ENCODE measurements at places on chromosomes 7 and 10.

DNA sequence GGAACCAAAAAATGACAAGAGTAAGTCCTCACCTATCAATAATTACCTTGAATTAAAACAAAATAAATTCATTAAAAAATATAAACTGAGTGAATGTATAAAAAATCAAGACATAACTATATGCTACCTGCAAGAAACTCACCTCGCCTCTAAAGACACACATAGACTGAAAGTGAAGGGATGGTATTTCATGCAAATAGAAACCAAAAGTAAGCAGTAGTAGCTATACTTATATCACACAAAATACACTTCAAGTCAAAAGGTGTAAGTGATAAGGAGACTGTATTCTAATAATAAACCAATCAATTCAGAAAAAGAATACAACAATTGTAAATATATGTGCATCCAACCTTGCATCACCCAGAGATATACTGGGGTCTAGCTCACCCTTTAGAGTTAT is 332.6 kb downstream of the SH2D4B start:
- no peak for DNase-seq

DNA sequence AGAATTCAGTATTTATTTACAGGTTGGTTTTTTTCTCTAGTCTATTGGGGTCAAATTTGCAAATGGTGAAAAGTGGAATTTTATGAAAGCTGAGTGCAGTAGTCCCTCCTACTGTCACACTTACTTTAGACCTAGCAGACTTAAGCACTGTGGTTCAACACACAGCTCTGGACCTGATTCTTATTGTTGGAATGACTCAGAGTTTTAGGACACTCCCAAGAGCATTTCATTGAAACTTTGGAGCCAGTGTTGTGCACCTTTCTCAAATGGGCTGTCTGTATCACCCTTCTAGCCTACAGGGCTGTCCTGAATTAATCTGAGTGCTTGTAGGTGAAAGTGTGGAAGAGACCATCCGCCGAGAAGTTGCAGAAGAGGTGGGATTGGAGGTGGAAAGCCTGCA is 16.1 kb downstream of the NUDT13 start:
- no peak for DNase-seq

DNA sequence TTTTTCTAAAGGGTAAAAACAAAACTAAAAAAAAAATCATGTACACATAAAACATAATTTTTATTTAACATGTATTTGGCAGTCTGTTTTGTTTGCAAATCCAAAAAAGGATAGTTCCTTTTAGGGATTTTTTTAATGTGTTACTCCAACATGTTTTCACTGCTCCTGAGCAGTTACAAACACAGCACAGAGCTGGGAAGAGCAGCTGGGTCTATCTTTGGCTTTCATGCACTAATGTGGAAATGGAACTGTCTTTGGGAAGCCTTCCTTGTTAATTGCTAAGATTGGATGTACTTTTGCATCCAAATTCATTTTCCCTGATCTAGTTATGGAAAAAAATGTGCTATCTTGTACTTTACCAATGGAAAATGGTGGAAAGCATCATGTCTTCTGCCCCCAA is 1035.1 kb downstream of the CNTNAP2 start:
- no peak for DNase-seq

DNA sequence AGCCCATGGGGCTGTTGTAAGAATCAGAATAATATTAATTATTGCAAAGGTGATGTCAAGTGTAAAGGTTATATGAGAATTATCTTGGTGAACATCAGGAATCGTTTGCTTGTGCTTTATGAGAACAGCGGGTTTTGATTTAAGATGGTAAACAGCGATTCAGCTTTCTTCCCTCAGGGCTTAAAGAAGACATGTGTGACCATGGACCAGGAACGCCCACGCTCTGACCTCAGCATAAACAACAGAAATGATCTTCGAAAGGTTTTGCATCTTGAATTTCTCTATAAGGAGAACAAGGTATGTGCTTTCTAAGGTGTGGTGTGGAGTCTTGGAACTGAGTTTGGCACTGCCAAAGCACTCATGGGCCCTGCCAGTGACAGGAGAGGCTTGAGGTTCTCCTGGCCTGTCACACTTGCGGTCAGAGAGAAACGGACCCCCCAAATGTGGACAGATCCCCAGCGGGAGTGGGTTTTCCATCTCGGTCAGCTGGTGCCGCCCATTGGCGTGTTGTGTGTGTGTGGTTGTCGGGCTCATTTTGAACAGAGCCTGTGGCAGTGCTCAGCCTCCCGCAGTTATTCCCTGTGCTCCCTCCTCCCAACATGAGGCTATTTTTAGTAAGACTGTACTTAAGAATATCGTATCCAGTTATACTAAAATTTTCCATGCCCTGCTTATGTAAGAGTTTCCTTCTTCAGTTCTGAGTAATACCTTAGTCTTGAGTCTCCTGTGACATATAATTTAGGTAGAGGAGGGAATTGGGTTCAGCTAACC is 7.2 kb downstream of the MINDY4 start:
- DNase-seq, result no peak

DNA sequence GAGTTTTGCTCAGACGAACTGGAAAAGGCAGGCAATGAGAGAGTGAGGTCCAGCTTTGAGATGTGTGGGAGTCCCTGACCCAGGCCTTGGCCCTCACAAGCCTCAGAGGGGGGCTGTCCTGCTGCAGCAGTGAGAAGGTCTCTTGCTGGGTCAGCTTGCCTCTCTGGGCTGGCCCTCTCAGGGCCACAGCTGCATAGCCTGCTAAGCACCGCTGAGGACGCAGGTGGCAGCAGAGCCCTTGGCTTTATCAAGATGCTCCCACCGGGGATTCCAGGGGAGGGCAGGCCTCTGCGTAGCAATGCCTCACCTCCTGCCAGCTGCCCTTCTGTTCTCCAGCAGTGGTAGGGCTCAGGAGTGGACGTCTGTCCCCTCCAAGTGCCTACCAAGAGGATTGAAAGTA is 128.7 kb downstream of the COBL start:
- DNase-seq, result no peak

- DNase-seq, result no peak
Measured at GRCh38 chr10:119026301-119027110, 3.0 kb upstream of the NANOS1 start.

- DNase-seq, result no peak
Measured at GRCh38 chr10:100033766-100034418, 24.1 kb upstream of the DNMBP start.

DNA sequence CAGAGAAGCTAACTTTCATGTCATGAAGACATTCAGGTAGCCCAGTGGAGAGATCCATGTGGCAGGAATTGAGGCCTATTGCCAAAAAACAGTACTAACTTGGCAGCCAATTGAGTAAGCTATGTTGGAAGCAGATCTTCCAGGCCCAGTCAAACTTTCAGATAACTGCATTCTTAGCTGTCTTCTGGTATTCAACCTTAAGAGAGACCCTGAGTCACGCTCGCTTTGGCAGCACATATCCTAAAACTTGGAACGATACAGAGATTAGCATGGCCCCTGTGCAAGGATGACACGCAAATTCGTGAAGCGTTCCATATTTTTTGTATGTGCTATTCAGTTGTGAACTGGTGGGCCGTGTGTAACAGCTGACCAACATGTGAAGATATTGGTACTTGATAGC is 17.6 kb upstream of the ZNF518A start:
- DNase-seq, result no peak

- DNase-seq, result no peak
Measured at GRCh38 chr7:112596260-112596659, 115.5 kb downstream of the LSMEM1 start.

DNA sequence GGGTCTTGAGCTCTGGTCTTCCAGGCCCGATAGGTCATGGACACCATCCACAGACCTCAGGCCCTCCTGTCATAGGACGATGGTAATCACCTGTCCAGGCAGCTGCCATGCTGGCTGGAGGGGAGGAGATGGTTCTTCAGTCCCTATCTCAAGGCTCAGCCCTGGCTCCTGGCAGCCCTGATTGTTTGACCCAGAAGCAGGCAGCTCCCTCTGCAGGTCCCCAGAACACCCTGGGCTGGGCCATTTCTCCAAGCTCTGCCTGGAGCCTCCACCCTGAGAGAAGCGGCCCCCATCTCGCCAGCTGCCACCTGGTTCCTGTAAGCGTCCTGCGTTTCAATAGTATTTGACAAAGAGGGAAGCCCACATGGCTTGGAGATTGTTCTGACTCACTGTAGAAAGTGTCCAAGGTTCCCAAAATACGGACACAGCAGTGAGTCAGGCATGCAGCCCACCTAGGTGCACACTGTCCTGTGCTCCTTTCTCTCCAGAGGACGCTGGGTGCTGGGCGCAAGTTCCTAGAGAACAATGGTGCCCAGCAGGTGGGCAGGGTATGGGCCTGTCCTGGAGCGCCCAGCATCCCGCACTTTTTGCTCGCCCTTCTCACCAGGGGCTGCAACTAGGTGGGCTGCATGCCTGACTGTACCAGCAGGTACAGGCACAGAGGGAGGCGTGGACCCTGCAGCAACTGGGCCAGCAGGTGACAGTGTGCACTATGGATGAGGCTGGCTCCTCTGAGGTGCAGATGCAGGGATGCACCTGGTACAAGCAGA is 72.4 kb upstream of the EBF3 start:
- no peak for DNase-seq

GRCh38 chr10:3659203-3659917 is 125.6 kb downstream of the KLF6 start:
- DNase-seq, result no peak

GRCh38 chr10:16995867-16996529 is 133.6 kb downstream of the CUBN start:
- DNase-seq, result no peak

DNA sequence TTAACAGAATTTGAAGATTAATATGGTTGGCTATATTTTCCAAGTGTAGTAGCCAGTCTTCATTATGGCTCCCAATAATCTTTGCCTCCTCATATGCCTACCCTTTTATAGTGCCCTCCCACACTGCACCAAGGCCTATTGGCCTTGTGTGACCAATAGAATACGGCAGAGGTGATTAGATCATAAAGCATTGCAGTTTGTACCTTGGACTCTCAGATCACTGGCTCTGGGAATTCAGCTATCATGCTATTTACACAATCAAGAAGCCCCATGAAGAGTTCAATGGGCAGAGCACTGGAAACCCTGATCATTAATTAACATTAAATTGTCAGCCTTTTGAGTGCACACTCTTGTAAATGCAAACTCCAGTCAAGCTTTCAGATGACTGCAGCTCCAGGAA is 154.5 kb upstream of the MAGI2 start:
- DNase-seq, result no peak

DNA sequence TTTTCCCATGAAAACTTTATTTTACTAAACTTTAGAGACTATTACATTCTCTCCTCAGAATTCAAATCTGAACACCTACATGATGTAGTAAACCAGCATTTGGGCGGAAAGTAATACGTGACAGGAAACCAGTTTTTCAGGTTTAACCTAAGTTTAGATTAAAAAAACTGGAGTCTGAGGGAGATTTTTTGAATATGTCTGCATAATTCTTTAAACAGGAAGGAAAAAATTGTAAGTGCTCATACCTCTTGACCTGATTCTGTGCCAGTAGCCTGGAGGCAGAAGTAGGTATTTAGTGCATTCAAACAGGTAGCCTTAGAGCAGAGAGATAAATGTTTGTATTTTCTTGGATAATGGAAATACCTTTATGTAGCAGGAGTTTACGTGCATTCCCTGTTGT is 224.3 kb downstream of the MDFIC start:
- no peak for DNase-seq

DNA sequence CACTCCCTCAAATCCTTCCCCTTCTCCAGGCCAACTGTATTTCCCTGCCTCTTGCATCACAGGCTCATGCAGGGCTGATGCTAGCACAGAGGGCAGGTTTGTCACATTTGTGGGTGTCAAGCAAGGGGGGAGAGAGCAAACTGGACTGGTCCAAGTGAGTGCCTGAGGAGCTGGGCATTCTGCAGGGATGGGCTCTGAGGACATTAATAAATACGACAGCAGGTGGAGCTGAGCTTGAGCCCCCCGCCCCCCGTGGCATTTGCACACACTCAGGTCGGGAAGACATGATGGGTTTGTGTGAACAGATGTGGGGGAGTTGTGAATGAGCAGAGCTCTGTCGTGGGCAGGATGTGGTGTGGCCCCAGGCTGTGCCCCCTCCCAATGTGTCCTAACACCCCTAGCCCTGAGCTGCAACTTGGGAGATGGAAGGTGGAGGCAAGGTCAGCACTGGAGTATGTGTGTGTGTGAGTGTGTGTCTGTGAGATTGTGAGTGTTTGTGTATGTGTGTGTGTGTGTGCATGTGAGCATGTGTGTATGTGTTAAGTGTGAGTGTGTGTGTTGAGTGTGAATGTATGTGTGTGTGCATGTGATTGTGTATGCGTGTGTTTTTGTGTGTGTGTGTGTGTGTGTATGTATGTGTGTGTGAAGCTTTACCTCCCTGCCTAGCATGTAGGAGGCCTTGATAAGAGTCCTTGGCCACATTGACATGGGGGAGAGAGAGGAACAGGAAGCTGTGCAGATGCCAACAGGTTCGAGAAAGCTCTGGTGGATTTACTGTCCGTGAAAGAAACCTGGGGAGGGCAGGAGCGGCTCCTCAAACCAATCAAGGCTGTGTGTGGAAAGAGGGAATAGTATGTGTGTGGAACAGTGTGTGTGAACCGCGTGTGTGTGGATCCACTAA is 9.1 kb downstream of the RASSF4 start:
- no peak for DNase-seq

- no peak for DNase-seq
Measured at GRCh38 chr7:131173145-131173890, 154.4 kb upstream of the MKLN1 start.

GRCh38 chr7:30556840-30557239 is 37.8 kb upstream of the GARS1 start:
- DNase-seq, result no peak

- no peak for DNase-seq
Measured at GRCh38 chr7:44979481-44980392, 922 bp upstream of the MYO1G start.

GRCh38 chr10:96672481-96673175 is 47.7 kb downstream of the PIK3AP1 start:
- no peak for DNase-seq

DNA sequence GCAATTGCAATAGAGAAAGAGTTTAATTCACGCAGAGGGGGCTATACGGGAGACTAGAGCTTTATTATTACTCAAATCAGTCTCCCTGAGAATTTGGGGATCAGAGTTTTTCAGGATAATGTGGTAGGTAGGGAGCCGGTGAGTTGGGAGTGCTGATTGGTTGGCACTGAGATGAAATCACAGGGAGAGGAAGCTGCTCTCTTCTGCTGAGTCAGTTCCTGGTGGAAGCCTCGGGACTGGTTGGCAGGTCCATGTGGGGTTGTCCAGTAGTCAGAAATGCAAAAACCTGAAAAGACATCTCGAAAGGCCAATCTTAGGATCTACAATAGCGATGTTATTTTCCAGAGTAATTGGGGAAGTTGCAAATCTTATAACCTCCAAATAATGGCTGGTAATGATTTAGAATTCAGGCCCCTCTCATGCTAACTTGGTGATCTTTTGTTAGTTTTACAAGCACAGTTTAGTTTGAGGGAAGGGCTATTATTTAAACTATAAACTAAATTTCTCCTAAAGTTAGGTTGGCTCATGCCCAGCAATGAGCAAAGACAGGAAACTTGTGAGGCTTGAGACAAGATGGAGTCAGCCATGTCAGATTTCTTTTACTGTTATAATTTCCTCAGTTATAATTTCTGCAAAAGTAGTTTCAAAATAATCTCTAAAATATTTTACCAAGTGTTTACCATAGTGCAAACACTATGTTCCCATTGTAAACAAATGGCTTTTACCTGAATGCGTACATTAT is 39.4 kb upstream of the SLC25A13 start:
- no peak for DNase-seq

All from stimulated activated CD8-positive, alpha-beta memory T cell treated with anti-CD3 and anti-CD28 coated beads, Interleukin-4, amount 100 ng/mL, for 4 hours (primary cell).